ENCODE measurements at places on chromosomes 3 and 15.

DNA sequence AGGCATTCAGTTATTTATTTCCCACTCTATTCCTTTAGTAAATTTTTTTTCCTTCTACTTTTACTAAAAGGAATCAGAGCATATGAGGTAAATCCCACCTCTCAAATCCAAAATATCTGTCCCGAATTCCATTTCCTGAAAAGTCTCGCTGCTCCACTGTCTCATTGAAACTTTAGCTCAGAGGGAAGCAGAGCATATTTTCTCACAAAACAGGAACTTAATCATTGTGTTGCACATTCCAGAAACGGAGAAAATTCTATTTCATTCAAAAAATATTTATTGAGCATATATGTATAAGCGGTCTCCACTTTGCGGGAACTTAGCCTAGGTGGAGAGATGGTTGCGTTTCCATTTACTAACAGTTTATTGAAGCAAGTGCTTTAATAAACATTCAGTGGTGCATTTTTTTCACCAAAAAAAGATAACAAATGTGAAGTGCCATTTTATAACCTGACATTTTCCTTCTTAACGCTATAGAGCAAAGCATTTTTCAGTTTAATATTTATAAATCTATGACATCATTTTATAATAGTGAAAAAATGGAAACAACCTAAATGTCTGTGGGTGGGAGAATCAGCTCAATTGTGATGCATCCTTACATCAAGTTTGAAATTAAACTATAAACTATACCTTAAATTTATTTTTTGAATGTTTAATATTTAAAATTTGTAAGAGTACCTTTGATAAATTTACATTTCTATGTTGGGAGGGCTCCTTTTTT is 67.2 kb upstream of the CSTA start:
- no peak for DNase-seq

- DNase-seq = no peak
Observed at GRCh38 chr3:99839613-99840012, 22.0 kb downstream of the CMSS1 start.

GRCh38 chr15:66413579-66413978 is 26.9 kb downstream of the MAP2K1 start:
- no peak for DNase-seq

GRCh38 chr3:128091586-128091985 is 32.0 kb downstream of the RUVBL1 start:
- no peak for DNase-seq

DNA sequence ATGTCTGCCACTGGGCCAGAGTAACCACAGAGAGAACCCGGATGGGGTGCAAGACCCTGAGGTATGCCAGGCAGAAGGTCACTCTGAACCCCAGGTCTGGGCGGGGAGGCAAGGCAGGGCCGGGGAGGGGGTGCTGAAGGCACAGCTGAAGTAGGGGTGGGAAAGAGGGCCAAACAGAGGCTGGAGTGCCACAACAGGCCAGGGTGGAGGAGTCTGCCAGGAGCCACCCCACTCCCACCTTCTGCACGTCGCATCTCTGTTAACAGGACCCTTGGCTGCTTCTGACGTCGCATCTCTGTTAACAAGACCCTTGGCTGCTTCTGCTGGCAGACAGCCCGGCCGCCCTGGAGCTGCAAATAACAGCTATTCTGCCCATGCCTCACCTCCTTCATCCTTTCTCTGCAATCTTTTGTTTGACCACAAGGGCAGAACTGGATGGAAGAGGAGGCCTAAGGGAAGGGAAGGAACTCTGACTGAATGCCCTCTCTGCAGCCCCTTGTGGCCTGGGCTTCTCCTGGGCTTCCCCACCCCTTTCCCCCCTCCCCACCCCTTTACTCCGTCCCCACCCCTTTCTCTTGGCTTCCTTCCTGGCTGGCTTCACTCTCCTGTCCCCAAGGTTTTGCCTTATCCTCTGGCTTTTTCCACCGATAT is 20.6 kb upstream of the FBLN2 start:
- no peak for DNase-seq

GRCh38 chr3:15844889-15845288 is 47.1 kb upstream of the ANKRD28 start:
- no peak for DNase-seq

DNA sequence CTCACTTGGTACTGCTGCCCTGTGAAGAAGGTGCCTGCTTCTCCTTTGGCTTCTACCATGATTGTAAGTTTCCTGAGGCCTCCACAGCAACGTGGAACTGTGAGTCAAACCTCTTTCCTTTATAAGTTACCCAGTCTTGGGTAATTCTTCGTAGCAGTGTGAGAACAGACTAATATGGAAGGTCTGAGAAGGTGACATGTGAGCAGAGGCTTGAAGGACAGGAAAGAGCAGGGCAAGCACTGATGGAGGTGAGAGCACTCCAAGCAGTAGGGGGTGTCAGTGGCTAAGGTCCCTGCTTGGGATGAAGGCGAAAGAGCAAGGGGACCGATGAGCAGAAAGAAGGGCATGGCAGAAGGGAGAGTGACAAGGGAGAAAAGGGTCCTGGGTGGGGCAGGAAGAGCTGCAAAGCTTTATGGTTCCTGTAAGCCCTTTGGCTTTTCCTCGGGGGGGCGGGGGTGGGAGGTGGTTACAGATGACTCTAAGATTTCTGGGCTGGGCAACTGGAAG is 3.5 kb downstream of the EIF4E3 start:
- peak; percentile 50 for DNase-seq

GRCh38 chr15:75193976-75194375 is 7.7 kb upstream of the C15orf39 start:
- no peak for DNase-seq

- no peak for DNase-seq
Observed at GRCh38 chr3:17330660-17331059, 411.8 kb downstream of the TBC1D5 start.

DNA sequence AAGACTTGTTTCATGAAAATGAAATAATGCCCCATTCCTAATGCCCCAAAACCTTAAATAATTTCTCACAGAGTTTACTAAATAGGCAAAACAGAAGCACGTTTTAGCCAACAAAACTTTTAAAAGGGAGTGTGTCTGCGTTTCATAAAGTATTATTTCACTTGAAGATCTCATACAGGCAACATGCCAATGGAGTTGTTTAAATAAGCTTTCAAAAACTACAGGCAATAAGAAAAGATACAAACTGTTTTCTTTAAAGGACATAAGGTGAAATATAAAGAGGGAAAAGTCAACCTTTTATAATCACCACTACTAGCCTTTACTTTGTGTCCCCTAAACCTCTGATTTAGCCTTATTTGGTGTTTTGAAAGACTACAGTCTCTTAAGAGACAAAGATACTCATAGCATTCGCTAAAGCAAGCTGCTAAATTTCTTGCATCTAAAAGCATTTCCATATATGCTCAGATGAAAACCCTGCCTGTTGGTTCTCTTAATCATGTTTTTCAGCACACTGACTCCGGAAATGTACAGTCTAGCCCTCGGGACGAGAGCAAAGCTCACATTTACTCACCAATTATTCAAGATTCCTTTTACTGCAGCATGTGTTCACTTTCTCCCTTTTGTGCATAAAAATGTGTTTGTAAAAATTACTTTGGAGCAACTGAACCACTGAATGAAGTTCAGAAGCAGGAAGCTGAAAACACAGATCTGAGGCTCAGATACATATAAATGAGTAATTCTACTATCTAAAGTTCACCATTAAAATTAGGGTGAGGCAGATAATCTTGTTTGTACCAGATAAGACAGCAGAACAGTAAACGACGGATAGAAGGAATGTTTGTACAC is 119.0 kb downstream of the GOLIM4 start:
- no peak for DNase-seq

GRCh38 chr3:73207946-73208440 is 146.5 kb downstream of the EBLN2 start:
- DNase-seq = no peak

DNA sequence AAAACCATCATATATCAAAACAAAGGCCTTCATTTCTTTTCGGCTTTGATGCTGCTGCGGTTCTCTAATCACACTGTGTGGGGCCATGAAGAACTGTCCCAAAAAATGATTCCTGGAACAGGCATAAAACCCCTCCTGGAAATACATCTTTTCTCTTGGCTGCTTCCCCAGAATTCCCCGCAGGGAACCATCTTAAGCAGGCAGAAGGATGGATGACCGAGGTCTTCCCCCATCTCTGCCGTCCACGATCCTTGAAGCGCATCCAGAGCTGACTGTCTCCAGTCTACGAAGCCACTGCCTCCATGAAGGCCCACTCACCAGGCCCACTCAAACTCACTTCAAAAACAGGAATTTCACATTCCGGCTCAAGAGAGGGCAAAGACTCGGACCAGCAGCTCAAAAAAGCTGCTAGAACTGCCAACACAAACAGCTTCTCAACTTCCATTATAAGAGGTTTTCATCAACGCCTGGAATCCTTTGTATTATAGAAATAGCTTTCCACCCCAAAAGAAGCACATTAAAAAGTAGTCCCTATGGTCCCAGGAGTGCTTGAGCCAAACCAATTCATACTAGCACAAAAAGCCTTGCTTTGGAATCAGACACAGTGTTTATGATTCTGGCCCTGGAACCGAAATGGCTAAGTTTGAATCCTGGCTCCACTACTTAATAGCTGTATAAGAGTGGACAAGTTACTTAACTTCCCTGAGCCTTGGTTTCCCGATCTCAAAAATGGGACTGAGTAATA is 487.5 kb upstream of the WNT5A start:
- no peak for DNase-seq

DNA sequence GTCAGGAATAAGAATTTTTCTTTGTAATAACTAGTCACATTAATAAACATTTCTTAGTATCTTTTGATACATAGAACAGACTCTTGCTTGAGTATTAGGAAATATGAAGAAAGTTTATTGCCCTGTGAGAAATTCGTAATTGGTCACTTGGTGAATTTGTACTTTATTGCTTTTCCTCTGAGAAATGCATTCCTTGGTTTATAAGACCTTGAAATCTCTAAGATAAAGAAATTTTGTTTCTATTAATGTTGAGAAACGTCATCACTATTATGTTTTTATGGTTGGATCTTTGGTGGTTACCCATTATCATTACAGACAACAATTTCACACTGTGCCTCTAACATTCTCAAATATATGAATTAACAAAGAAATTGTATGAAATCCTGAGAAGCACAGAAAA is 652.0 kb upstream of the NECTIN3 start:
- DNase-seq = no peak

DNA sequence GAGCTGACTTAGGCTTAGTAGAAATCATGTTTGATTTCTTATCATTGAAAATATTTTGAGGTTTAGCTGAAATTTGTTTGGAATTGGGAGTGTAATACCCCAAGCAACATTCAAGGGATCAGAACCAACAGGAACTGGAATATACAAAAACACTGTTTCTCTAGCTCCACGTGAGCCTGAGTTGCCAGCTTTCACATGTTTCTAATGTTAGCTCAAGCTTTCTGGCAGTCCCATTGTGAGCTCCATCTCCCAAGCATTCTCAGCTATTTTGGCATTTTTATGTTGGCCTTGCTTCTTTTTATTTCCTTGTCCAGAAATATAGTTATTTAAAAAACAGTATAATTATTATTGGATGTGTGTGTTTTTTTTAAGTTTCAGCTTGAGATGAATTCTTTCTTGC is 427.1 kb upstream of the DPH6 start:
- DNase-seq = no peak

- DNase-seq = no peak
Observed at GRCh38 chr3:107488942-107489341, 33.8 kb upstream of the BBX start.

- DNase-seq = no peak
Observed at GRCh38 chr3:172241405-172241804, 202.0 kb downstream of the FNDC3B start.

DNA sequence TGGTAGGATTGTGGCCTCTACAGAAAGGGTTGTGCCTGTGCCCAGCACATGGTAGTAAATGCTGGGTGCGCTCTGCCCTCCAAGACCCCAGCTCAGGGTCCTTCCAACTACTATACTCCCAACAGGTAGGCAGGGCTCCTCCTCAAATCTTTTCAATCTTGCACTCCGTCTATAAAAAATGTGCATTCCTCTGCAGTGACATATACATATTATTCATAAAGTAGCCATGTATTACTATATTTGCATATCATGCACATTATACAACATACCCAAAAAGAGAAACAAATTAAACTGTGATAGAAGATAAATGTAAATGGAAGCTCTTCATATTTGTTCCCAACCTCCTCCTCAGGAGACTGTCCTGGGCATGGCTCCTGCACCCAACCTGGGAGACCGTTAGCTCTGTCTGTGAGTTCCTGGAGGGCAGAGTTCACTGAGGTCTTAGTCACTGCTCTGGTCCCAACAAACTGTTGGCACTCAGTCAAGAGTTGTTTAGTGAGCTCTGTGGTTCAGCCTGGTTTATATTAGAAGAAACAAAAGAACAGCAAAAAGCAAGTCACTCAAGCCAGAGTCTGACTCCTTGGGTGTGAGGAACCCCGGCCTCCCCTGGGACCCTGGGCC is 47.7 kb upstream of the GRIP2 start:
- DNase-seq = no peak

DNA sequence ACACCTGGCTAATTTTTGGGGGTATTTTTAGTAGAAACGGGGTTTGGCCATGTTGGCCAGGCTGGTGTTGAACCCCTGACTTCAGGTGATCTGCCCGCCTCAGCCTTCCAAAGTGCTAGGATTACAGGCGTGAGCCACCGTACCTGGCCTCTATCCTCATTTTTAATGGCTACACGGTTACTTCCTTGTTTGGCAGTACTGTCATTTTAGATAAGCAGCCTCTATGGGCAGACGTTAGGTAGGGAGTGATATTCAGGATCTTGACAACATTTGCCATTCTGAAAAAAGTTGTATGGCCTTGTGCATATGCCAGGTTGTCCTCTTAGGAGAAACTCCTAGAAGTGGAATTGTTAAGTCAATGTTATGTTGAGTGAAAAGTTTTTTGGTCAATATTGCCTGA is 141.7 kb downstream of the ITPR1 start:
- no peak for DNase-seq

DNA sequence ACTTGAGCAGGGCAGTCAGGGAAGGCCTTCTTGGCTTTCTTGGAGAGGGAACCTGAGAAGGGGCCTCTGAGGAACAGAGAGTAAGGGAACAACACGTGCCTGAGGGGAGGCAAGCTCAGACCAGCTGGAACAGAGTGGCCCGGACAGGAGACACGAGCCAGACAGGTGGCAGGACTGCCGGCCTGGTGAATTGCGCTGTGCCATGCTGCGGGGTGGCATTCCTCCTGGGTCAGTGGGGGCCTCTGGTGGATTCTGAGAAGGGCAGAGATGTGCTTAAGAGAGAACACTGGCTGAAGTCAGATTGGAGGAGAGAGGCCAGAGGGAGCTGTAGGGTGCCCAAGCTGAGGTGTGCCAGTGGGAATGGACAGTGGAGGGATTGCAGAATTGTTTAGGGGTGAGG is 4.9 kb downstream of the CHAC1 start:
- no peak for DNase-seq

DNA sequence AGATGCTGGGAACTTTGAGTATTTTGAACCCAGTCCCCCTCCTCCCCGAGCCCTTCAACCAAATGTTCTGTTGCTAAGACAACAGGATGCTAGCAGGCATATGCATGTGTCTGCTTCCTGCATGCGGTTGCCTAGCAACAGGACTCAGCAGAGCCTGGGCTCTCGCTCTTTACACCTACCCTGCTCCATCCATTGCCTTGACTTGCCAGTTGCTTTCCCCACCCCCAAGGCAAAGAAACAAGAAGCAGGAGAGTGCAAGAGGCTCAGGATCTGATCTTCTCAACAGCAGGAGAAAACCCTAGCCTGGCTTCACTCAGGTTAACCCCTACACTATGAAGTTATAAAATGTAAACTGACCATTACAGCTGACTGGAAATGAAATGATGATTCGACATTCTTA is 393.0 kb downstream of the IGSF11 start:
- no peak for DNase-seq
